SK-N-SH treated with all-trans-retinoic acid at 6 μM for 48 hours (cell line): ENCODE measurements at places on chromosomes 16 and 17.

GRCh38 chr16:81997738-81998137 lies 13.5 kb downstream of the SDR42E1 start:
- ATAC-seq, result peak; percentile 91

DNA sequence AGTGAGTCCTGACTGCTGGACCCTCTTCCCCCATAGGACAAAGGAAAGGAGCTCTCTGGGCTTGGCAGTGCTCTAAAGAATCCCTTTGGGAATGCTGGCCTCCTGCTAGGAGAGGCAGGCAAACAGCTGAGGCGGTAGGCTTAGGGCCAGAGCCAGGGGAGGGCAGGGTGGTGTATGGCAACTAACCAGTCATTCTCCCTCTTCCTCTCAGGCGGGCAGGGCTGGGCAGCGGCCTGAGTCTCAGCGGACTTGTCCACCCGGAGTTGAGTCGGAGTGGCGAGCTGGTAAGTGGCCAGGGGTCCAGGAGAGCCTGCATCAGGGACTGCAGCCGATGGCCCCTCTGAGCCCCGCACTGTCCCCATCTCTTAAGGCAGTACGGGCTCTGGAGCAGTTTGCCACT lies 4.4 kb downstream of the ACADVL start:
- no peak for ATAC-seq

DNA sequence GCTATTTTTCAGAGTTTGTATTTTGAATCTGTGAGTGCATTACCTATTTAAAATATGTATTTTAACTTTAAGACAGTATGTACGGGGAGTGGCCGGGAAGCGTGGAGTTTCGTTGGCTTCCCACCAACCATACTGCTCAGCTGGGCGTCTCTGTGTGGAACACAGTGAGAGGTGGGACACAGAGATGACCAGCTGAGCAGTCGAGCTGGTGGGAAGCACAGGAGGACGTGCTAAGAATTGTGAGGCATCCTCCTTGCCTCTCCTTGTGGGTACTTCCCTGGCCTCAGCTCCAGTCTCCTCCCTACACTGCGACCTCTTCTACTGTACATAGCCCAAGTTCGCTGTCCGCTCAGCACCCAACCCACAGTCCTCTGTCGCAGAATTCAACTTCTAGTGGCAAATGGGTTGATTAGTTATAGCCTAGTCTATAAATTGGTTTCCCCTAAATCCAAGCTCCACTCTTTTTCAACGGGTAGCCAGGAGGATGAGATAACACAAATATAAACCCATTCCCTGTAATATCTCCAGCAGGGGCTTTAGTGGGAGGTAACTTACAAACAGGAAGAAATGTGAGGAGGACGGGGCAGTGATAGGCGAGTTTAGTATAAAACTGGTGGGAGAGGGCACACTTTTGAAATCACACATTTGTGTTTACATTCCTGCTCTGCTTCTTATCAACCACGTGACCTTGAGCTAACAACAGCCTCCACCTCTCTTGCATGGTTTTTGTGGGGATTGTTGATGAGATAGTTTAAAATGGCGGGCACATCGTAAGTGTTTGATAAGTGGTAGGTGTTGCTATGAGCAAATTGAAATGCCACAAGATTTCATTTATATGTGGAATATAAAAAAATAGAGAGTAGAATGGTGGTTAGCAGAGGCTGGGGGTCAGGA lies 211.9 kb upstream of the HS3ST3A1 start:
- peak; percentile 53 for ATAC-seq

- no peak for ATAC-seq
Measured at GRCh38 chr16:9097266-9098219, 6.1 kb downstream of the HAPSTR1 start.

DNA sequence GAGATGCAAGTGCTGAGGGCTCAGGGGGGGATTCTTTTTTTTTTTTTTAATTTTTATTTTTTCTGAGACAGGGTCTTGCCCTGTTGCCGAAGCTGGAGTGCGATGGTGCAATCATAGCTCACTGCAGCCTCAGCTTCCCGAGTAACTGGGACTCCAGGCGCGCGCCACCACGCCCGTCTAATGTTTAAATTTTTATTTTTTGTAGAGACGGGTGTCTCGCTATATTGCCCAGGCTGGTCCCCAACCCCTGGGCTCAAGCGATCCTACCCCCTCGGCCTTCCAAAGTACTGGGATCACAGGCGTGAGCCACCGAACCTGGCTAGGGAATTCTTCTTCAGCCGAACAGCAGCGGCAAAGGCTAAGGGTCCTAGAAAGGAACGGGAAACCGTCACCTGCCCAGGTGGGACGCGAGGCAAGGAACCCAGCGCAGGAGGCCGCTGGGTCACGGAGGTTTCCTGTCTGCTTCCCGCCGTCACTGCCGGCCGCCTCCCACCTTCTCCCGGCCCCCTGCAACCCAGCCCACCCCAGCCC lies 13.3 kb upstream of the OR1F1 start:
- ATAC-seq, result no peak
